ENCODE measurements at places on chromosomes 6 and 20.

DNA sequence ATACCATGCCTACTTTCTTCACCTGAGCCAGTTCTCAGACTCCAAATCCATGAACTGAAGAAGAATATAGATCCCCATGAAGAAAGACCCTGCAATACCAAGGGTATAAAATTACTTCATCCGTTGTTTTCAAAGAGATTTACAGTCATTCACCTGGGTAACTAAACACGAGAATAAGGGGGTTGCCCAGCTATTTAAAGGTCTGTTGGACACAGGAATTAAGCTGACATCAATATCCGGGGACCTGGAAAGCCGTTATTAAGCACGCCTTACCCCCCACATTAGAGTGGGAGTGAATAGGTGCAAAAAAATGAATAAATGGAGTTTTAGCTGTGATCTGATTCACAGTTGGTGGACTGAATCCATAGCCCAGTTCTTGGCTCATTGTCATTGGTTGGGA, 28.9 kb downstream of the CLVS2 start:
- no peak for DNase-seq
- H3K27ac ChIP-seq, result no peak overlapping the region
- no peaks in the 10 kb centered on the region for H3K27me3 ChIP-seq
- H3K36me3 ChIP-seq, result no peaks in the 10 kb centered on the region

DNA sequence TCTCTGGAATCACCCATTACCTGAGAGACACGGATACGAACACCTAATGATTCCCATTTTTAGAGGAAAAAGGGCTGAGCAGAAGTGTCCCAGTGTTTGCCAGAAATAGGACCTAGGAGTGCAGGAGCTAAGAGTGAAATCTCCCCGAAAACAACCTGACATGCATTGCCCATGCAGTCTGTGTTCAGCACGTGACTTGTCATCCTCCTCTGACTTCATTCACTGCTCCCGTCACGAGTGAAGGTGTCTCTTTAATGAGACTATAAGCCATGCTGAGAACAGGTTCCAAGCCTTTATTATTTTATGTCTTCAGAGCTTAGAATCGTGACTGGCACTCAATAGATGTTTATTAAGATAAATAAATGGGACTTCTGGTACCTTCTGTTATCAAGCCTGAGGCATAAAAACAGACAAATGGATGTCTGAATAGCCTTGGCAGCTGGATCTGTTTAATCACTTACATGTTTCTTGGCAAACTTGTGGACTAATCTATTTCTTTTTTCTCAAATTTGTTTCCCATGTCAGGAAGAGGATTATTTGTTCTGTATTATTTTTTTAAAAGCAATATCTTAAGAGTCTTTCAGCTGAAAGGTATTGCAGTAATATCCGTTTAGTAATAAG, 3.7 kb upstream of the MLIP start:
- H3K4me1 ChIP-seq, result no peaks in the 10 kb centered on the region
- H3K27ac ChIP-seq, result no peak overlapping the region
- no peaks in the 10 kb centered on the region for H3K27me3 ChIP-seq
- H3K4me3 ChIP-seq, result no peak overlapping the region
- no peak for DNase-seq

DNA sequence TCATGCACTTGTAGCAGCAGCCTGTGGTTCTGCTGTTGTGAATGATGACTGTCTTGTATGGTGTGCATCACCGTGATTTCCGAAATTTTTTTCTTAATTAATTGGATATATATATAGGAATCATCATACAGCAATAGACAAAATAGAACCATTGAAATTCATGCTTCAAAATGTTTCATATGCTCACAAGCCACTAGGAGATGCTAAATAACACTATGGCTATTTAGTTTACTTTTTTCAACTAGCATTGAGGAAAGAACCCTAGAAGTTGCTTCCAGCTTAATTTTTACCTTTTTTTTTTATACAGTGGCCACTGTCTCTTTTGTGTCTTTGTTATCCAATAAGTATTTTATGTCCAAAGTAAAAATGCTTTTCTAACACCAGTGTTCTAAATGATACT, 485.4 kb downstream of the CDKAL1 start:
- H3K27ac ChIP-seq, result no peak overlapping the region
- DNase-seq, result no peak

- no peak overlapping the region for H3K4me3 ChIP-seq
- no peak for DNase-seq
- H3K4me1 ChIP-seq, result no peaks in the 10 kb centered on the region
Observed at GRCh38 chr6:167811040-167811439, 15.7 kb upstream of the AFDN start.

GRCh38 chr20:63382551-63383300, 21.6 kb upstream of the CHRNA4 start:
- H3K36me3 ChIP-seq, result no peaks in the 10 kb centered on the region
- H3K27ac ChIP-seq, result no peak overlapping the region
- no peaks in the 10 kb centered on the region for H3K4me1 ChIP-seq
- H3K4me3 ChIP-seq, result no peak overlapping the region
- H3K27me3 ChIP-seq, result peaks cover 13% of the 10 kb centered on the region
